Esophagus mucosa (tissue), 1 donor: ENCODE measurements at places on chromosomes 11 and 22. TPM values are rescaled to one million over a fixed set of nuclear protein-coding genes. Genes with fewer than 3 reads are reported as not detected.

DNA sequence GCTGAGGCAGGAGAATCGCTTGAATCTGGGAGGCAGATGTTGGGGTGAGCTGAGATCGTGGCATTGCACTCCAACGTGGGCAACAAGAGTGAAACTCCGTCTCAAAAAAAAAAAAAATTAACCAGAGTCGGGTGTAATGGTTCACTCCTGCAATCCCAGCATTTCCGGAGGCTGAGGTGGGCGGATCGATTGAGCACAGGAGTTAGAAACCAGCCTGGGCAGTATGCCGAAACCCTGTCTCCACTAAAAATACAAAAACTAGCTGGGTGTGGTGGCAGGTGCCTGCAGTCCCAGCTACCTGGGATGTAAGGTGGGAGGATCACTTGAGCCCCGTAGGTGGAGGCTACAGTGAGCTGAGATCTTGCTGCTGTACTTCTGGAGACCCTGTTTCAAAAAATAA is 1.5 kb downstream of the RANGAP1 start:
- ATAC-seq: peak; percentile 6

DNA sequence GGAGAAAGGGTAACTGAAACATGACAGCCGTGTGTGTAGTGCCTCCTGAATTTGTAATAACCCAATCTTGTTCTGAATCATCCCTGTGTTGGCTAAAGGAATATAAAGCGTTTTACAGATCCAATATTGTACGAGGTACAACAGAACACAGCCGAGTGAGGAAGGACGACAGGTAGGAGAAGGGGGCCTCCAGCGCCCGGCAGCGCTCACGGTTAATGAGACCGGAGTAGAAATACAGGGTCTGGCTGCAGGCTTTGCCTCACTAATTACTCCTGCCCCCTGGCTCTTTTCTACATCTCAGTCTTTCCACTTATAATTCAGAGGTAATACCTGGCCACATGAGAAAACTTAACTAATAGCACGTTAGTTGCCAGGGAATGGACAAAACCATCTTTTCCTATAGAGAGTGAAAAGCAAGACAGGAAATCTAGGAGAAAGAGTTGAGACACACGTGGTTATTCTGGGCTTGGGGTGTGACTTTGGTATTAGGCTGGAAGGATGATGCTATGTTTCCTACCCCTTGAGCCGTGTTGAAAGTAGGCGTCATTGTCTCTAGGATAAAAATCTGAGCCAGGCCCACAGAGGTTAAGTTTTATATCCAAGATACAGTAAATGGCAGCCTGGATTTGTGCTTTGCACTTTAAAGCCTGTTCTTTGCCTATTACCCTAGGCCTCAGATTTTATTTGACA is 54.1 kb downstream of the GRIK4 start:
- ATAC-seq: no peak

DNA sequence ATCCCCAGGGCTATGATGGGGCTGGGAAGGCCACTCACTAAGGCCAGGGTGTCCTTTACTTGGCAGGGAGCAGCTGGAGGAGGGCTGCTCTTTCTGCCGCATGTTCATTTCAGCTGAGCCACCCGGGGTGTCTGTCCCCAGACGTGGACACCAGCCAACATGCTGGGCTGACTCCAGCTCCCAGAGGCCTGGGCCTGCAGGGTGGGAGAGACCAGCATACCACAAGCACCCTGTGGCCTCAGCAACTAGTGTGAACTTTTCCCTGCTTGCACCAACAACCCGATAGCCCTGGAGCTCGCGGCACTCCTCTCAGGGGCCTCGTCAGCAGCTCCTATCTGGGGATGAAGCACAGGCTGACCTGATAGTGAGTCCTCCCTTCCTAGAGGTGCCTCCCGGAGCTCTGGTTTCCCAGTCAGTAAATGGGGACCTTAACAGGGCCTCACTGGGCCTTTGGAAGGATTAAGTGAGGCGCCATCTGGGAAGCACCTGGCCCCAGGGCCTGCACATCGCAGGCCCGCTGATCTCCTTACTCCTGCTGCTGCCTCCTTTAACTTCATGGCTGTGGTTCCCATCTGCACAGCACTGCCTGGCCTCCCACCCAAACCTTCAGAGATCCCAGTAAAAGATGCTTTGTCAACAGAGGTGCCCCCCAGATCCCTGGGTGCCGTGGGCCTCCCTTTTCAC is 83.4 kb downstream of the GALNT18 start:
- no peak for ATAC-seq

- ATAC-seq: peak; percentile 7
These were observed 7.0 kb downstream of the SERHL2 start for GRCh38 chr22:42560781-42561180.

DNA sequence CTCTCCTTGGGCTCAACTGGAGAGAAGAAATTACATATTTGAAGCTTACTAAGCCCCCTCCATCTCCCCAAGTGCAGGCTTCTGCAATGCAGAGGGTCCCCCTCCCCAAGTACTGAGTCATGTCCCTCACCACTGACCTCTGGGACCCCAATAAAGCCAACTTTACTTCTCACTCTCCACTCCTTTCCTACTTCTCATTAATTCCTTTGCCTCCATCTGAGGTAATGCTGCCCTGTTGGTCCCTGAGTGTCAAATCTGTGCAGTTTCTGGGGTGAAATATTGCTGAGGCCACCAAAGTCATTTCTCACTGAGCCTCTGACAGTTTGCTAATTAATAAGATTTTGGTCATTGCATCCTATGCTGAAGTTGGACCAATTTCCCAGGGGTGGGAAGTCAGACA is 101.6 kb downstream of the NELL1 start:
- no peak for ATAC-seq

Gene WT1
- not detected for total RNA-seq

DNA sequence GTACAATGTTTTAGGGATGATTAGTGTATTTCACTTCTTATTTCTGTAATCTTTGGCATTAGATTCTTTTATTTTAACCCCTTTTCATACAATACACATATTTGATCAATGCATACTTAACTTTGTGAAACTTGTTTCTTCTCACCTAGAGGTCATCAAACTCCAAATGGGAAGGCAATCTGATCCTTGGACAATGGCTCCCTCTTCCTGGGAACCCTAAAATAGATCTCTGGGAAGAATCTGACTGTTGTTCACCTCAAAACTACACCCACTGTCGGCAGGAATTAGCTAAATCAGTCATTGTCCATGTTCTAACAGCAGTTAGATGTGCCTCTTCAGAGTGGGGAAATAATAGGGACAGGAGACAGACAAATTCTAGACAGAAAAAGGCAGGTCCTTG is 707.4 kb upstream of the CHORDC1 start:
- ATAC-seq: no peak

DNA sequence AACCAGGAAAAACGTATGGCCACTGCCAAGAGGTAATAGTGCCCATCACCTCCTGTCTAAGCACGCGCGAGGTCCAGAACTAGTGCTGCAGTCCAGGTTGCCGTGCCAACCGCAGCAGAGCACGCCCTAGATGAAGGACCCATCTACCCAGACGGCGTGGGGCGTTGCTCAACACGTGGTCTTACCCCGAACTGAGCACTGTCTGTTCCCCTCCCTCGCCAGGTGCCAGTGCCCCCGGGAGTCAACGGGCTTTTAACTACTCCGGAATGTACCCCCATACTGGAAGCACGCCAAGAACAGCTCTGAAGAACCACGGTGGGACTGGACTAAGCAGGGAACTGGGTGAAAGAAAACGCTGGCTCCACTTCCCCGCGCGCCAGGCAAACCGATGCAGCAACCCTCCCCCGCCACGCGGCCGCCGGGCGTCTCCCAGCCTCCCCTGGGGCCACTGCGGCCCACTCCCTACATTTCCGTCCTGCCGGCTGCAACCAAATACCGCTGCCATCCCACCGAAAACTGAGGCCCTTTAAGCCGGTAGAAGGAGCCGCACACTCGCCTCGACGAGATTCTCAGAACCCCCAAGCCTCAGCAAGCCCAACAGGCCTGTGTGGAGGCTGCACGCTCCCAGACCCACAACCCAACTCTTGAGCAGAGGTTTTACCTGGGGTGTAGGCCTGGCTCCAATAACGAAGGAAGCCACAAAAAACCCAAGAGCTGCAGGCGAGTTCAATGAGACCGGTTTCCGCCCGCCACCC is at the start of gene HSPA8:
Gene HSPA8, minus strand, starts transcription at position 734 of the 755 bp plus-strand sequence. CDS start 812 bp downstream, outside the sequence.
- peak; percentile 40 for ATAC-seq

DNA sequence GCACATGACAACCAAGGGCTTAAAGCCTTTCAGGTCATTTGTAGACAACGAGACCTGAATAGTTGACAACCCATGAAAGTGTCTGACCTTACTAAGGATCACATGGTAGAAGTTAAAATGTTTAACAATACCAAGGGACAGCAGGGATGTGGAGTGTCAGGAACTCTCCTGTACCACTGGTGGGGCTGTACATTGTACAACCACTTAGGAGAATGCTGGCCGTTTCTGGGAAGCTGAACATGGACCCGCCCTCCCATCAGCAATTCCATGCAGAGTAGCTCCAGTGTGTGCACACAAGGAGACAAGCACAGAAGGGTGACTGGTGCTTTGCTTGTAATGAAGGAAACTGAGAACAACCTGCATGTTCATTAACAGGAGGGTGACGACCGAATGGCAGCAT is 162.9 kb downstream of the MPPED1 start:
- ATAC-seq: no peak

Gene KRTAP5-7
- total RNA-seq: 0.16 TPM

Gene RFPL3
- total RNA-seq: not detected

- no peak for ATAC-seq
These were observed 60.7 kb upstream of the MUC15 start for GRCh38 chr11:26632691-26633159.

DNA sequence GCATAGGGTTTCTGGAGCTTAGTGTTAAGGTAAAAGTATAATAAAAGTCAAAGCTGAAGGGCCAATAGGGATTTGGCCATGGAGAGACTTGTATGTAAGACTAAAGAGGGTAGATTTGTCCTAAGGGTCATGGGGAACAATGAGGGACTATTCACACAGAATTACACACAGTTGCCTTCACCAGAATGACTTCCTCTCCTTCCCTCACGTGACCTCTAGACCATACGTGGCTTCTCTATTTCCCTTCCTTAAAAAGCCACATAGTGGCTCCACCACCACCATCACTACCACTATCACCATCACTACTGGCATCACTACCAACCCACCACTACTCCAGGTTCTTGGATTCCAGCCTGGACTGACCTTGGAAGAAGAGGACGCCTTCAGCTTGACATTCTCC is 2.8 kb downstream of the HPX start:
- ATAC-seq: no peak

DNA sequence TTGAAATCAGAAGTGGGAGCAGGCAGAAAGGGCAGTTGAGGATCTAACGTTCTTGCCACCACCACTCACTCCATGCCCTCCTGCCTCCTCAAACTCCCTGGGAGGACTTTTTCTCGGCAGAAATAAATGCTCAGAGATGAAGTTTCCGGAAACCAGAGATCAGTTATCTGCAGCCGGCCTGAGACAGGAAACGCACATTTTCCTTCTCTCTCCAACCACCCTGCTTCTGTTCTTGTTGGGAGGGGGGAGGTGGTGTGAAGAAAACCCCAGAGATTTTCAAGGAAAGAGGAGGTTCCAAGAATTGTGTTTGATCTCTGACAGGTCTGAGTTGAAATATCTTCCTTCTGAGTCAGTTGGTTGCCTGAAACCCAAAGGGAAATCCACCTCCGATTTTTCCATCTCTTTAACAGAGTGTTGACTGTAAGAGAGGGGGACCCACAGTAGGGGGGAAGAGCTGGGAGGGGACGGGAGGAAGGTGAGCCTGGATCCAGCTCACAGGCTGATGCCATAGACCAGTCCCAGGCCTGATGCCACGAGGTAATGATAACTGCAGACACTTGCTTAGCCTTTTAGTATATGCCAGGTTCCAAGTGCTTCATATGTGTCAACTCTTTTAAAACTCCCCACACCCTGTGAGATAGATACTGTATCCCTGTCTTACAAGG is 100.8 kb downstream of the TRAF6 start:
- no peak for ATAC-seq

GRCh38 chr11:11537372-11537771 is 84.4 kb downstream of the GALNT18 start:
- ATAC-seq: no peak

Gene OR10D3
- total RNA-seq: not detected
